Right cardiac atrium (tissue), 5 donors: ENCODE measurements at places on chromosomes 16 and 17. TPM values are rescaled to one million over a fixed set of nuclear protein-coding genes. Genes with fewer than 3 reads are reported as not detected.

DNA sequence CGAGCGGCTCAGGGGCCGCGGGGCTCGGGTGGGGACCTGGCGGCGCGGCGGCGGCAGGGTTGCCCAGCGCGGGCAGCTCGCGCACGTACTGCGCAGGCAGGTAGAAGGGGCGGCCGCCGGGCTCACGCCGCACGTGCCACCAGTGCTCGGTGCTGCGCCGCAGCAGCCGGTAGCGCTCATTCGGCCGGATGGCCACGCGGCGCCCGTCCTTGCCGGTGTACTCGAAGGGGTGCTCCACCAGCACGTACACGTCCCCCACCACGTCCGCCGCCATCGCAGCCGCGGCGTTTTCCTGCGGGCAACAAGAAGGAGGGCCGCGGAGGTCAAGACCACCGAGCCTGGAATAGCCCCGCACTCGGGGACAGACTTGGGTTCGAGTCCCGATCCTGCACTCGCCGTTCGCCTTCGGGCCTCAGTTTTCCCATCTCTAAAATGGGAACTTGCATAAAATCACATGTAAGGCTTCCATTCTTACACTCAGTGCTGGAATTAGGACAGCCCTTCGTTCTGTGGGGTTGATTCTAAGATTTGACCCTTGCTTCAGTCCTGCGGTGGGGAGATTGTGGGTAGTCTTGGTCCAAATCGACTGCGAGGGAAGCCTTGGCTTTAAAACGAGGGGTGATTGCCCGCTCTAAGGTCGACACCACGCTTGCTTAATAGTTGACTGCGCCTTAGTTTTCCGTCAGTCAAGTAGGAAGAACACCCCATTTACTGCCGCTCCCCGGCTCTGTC, 2.5 kb downstream of the ARHGAP27 start:
- peak; percentile 51 for DNase-seq

DNA sequence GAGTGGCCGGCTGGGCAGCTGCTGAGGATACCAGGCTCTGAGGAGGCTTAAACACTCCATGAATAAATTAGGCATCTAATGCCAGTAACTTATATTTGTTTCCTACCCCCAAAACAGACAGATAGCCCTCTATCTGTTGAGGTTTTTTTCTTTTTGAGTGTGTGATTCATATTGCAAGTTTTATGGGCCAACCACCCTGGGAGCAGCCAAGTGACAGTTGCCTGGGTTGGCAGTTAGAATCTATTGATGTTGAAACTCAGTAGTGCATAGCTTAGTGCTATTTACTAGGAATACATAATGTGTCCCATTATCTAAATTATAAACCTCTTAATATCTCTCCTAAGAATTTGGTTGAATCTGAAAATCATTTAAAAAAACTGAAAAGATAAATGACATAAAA, 397.4 kb downstream of the CA10 start:
- no peak for DNase-seq

- DNase-seq = no peak
Observed at GRCh38 chr16:24769806-24770205, 40.4 kb downstream of the TNRC6A start.

- no peak for DNase-seq
Observed at GRCh38 chr16:1432388-1433262, 1.7 kb downstream of the PERCC1 start.

- DNase-seq = no peak
Observed at GRCh38 chr17:80650751-80651518, 106.3 kb downstream of the RPTOR start.

DNA sequence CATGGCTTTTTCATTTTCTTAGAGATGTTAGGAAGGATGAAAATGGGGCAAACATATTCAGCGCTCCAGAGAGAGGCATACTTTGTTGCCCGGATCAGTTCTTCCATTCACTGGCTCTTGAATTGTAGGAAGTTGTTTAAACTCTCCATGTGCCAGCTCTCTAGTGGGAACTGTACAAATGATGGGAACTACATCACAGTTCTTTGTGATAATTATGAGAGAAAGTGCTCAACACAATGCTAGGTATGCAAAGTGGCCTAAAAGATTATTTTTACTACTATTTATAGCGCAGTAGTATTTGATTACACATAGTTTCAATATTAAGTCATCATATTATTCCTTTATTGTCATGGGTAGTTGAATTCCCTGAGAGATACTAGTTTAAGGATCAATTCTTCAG, 268.5 kb downstream of the RBFOX1 start:
- no peak for DNase-seq

- no peak for DNase-seq
Observed at GRCh38 chr16:50718061-50718760, 23.7 kb upstream of the CYLD start.

- DNase-seq = no peak
Observed at GRCh38 chr16:65494609-65495008, 372.7 kb upstream of the CDH11 start.

DNA sequence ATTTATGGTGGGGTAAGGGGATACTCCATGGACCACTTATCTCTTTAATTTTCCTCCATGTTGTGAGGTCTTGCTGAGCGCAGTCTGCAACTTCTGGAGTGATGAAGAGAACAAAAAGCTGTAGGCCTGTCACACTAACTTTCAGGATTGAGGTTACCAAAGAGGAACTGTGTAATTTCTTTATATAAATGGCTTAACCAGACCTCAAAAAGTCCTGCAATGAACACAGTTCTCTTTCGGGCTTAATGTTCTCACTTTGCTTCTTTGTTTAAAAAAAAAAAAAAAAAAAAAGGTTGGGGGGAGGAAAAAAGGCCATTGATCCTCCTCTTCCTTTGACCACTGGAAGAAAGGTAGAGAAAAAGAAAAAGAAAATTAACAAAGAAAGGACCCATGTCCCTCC, 86.8 kb upstream of the SOX9 start:
- DNase-seq = no peak

GRCh38 chr16:982145-983043, 824 bp downstream of the SOX8 start:
- peak; percentile 21 for DNase-seq

- peak; percentile 92 for DNase-seq
Observed at GRCh38 chr16:70691223-70692129, 5.6 kb upstream of the MTSS2 start.

- no peak for DNase-seq
Observed at GRCh38 chr17:78027121-78027520, 68.6 kb downstream of the TNRC6C start.

- no peak for DNase-seq
Observed at GRCh38 chr16:87840271-87840978, 28.9 kb downstream of the SLC7A5 start.

DNA sequence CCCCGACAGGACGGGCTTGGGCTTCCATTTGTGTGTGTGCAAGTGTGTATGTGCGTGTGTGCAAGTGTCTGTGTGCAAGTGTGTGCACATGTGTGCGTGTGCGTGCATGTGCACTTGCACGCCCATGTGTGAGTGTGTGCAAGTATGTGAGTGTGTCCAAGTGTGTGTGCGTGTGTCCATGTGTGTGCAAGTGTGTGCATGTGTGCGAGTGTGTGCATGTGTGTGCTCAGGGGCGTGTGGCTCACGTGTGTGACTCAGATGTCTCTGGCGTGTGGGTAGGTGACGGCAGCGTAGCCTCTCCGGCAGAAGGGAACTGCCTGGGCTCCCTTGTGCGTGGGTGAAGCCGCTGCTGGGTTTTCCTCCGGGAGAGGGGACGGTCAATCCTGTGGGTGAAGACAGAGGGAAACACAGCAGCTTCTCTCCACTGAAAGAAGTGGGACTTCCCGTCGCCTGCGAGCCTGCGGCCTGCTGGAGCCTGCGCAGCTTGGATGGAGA, 23.1 kb upstream of the ITGAX start:
- no peak for DNase-seq

The WSB1 gene
- 74.6 TPM for total RNA-seq

The TBC1D3K gene
- not detected for total RNA-seq

The CEP295NL gene
- 1.3 TPM for total RNA-seq

The GAS7 gene
- 68.1 TPM for total RNA-seq

The SLX1B gene
- 18.6 TPM for total RNA-seq

The JUP gene
- 239 TPM for total RNA-seq

The KRT39 gene
- total RNA-seq = not detected

The PRSS8 gene
- not detected for total RNA-seq

The RRAD gene
- total RNA-seq = 135 TPM

The RUNDC3A gene
- 2.1 TPM for total RNA-seq

The NACA2 gene
- not detected for total RNA-seq

The TEX19 gene
- total RNA-seq = not detected

The CDK5R1 gene
- total RNA-seq = 1.3 TPM

The HSPB9 gene
- total RNA-seq = not detected

The KCNJ12 gene
- total RNA-seq = 10.0 TPM

The DNASE1L2 gene
- total RNA-seq = 0.26 TPM

The C17orf67 gene
- total RNA-seq = 1.3 TPM
